Mucosa of descending colon (tissue), 3 donors: ENCODE measurements at places on chromosomes 6 and 20. TPM values are rescaled to one million over a fixed set of nuclear protein-coding genes. Genes with fewer than 3 reads are reported as not detected.

DNA sequence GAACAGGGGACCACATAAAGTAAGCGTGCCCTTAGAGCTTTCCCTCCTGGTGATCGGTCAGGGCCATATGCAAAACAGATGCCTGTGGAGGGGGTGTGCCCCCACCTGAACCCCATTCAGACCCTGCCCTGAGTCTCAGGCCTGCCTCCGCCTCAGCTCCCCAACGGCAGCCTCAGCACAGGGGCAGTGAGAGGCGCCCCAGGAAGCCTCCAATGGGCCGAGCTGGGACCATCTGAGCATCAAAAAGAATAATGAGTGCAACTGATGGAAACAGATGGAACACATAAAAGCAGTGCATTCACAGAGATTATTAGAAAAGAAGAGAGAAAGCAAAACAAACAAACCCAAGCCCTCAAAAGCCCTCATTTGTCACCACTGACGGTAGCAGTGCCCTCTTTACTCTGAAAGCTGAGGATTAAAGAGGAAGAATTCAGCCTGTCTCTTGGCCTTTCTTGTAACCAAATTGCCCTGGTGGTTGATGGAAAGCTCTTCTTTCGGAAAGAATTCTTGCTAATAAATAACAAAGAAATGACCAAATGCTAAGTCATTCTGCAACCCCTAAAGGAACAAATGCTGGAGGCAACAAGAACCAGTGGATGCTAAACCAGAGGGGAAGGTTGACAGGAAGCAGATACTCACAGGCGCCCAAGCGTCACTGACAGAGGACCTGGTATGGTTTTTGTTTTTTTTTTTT lies 6.8 kb downstream of the ADISSP start:
- no peak for DNase-seq

- DNase-seq = no peak
Observed at GRCh38 chr6:63446405-63446804, 125.9 kb upstream of the LOC128125822 start.

DNA sequence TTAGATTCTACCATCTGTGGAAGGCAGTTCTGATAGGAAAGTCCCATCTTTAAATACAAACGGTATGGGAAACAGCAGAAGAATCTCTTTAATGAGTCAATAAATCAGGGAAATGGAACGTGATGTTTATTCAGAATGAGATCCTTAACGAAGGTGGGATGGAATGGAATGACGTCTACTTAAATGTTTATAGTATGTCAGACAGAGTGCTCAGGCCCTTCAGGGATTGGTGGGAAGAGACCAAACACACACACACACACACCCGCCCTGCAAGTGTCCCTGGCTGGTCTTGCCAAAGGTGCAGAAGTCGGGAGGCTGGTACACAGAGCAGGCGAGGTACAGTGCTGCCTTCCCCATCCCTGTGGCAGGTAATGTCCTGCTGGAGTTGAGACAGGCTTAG lies 164.0 kb downstream of the FARS2 start:
- DNase-seq = no peak

DNA sequence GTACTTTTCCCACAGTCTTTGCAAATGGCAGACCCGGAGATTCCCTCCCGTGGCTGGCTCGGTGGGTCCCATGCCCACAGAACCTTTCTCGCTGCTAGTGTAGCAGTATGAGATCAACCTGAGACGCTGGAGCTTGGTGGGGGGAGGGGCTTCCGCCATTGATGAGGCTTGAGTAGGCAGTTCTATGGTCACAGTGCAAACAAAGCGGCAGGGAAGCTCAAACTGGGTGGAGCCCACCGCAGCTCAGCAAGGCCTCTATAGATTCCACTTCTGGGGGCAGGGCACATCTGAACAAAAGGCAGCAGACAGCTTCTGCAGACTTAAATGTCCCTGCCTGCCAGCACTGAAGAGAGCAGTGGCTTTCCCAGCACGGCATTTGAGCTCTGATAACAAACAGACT lies 186.0 kb upstream of the KCNK16 start:
- no peak for DNase-seq

The TINAG gene
- 25.2 TPM for total RNA-seq
